ENCODE measurements at places on chromosomes 2 and 18.

DNA sequence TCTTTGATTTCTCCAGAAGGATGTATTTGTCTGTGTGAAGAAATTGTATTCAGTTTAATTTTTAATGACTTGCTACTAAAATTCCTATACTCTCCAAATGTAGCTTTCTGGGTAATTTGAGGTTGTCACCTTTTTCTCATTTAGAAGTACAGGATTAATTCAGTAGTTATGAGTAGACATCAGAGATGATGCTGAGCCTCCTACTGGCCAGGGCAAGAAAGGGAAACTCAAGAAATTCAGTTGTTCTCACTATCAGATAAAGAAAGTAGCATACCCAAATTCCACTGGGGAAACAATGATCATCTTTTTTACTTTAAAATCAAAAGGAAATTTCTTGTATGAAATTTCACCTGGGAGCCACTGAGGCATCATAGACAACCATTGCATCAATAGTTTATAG lies 199.4 kb downstream of the SATB2 start:
- DNase-seq: no peak

GRCh38 chr2:72010647-72011369 lies 136.9 kb downstream of the CYP26B1 start:
- DNase-seq: no peak

- DNase-seq: no peak
These were observed 111.3 kb downstream of the CMPK2 start for GRCh38 chr2:6754419-6754818.

- DNase-seq: no peak
These were observed 192.3 kb downstream of the UBE2E3 start for GRCh38 chr2:181172676-181173075.

DNA sequence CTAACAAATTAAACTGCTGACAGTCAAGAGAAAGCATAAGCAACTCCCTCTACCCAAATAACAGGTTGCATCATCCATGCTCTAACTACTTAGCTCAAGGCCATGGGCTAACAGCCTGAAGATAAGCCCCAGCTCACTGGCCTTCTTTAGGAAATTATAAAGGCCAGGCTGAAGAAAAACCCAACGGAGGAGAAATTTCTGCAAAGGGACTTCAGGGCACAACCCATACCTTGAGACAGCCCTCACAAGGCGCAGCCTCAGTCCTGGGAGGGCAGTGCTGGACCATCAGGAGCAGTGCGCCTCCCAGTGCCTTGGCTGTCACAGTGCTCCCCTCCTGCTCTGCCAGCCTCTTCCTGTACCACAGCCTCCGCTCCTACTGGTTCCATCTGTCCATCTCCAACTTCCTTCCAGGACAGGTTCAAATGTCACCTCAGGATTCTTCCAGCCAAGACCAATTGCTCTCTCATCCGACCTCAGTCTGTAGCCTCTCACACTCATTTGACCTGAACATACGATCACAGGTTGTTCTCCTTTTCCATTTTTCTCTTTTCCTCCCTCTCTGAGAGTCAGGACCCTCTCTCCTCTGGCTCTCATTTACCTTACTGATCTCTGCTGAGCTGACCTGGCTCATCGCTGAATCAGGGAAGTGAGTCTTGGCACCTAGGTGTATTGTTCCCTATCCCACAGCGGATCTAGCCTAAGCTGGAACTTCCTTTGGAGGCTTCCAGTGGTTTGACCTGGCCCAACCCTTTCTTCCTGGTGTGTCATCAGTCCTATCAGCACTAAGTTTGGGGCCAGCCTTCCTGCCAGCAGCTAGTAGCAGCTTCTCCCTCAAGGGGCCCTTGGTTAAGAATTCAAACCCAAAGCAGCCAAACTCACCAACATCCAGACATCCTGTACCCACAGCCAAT lies 1.9 kb downstream of the MCFD2 start:
- DNase-seq: no peak

DNA sequence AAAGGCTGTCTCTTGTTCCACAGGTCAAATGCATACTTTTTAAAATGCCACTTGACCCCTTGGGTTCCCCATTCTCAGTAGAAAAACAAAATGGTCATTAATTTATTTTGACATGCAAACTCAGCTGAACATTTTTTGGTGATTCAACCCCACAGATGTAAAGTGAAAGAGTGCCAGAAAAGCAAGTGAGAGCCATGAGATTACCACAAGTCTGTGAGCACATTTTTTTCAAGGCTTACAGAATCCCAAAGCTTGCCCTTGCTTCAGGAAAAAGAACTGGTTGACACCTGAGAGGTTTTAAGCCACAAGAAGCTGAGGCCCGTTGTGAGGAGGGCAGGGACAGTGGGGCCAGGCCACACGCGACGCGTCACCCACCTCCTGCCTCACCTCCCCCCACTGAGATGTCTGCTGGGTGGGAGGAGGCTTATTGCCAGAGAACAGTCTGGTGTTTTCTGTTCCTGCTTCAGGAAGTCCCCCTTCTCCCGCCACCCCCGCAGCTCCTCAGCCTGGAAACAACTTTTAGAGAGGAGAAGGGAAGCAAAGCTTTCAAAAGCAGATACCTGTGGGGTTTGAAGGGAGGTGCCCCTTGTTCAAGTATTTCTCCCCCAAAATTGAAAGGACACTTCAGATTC lies 70.4 kb upstream of the CYP1B1 start:
- DNase-seq: no peak

DNA sequence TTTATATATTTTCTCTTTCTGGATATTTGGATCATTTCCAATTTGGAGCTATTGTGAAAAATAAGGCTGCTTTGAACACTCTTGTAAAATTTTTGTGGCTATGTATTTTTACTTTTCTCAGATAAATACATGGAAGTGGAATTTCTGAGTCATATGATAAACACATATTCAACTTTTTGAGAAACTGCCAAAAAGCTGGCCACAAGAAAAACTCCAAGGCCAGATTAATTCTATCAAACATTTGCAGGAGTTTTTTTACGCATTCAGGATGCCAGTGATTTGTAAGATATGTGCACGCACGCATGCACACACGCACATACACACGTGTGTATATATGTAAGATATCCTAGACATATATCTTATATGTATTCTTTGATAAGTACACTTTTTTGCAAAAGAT lies 477.5 kb upstream of the SPHKAP start:
- DNase-seq: no peak

DNA sequence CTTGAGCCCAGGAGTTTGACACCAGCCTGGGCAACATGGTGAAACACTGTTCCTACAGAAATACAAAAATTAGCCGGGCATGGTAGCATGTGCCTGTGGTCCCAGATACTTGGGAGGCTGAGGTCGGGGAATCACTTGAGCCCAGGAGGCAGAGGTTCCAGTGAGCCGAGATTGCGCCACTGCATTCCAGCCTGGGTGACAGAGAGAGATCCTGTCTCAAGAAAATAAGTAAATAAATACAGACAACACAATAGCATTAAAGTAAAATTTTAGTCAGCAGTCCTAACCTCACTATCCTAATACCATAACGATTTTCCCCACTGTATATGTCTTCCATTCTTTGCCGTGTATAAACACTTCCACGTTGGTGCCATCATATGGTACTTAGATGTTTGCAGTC lies 83.0 kb upstream of the MBOAT2 start:
- no peak for DNase-seq

DNA sequence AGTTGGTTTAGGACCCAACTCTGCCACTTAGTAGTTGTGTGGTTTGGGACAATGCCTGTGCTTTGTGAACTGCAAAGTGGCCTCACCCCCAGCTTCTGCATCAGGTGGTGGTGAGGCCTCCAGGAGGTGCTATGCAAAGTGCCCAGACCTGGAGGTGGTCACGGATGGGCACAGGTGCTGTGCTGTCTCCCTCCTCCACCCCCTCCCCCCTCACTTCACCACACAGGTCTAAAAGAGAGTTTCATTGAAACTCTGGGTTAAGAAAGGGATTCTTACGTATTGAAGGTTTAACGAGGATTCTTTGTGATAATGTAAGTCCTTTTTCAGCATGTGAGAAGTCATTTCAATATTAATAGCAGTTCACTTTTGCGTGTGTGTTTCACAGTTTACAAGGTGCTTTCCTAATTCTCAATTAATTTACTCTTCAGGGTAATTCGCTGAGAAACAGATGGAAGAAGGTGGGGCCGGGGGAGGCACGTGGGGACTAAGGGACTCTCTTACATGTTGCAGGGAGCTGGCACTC lies 369.9 kb downstream of the LPIN1 start:
- DNase-seq: no peak

- DNase-seq: no peak
These were observed 40.6 kb downstream of the SDC1 start for GRCh38 chr2:20184067-20184938.

DNA sequence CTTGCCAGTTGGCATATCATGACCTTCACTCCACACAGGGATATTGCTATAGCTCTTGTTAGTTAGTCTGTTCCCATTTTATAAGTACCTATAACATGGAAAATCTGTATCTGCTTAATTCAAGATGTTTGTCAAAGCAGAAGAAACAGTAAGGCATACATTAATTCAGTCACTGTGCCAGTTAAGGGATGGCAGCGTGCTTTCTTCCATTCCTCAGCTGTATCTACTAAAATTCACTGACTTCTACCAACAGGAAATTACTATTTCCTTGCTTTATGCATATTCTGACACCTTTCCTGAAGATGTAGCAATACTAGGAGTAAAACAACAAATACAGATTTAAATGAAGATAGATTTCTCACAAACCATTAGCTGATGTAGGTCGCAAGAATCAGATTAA lies 59.9 kb downstream of the RNF152 start:
- no peak for DNase-seq

Data from stimulated activated CD4-positive, alpha-beta T cell treated with anti-CD3 and anti-CD28 coated beads, TNF-alpha, amount 100 ng/mL, for 48 hours (primary cell).